ENCODE measurements at places on chromosomes 6 and 20. TPM values are rescaled to one million over a fixed set of nuclear protein-coding genes. Genes with fewer than 3 reads are reported as not detected.

GRCh38 chr20:39699166-39699725, 737.1 kb downstream of the DHX35 start:
- no peak for DNase-seq

The PPIL6 gene
- 1.2 TPM for total RNA-seq

GRCh38 chr6:36663504-36664446, 14.7 kb upstream of the CDKN1A start:
- DNase-seq, result no peak

- no peak for DNase-seq
These were observed 334.1 kb downstream of the NRN1 start for GRCh38 chr6:5672581-5673011.

The SNHG17 gene
- 10.6 TPM for total RNA-seq

GRCh38 chr6:1123386-1124375, 188.2 kb upstream of the FOXQ1 start:
- no peak for DNase-seq

GRCh38 chr6:16729183-16729691, 32.0 kb downstream of the ATXN1 start:
- DNase-seq, result no peak

DNA sequence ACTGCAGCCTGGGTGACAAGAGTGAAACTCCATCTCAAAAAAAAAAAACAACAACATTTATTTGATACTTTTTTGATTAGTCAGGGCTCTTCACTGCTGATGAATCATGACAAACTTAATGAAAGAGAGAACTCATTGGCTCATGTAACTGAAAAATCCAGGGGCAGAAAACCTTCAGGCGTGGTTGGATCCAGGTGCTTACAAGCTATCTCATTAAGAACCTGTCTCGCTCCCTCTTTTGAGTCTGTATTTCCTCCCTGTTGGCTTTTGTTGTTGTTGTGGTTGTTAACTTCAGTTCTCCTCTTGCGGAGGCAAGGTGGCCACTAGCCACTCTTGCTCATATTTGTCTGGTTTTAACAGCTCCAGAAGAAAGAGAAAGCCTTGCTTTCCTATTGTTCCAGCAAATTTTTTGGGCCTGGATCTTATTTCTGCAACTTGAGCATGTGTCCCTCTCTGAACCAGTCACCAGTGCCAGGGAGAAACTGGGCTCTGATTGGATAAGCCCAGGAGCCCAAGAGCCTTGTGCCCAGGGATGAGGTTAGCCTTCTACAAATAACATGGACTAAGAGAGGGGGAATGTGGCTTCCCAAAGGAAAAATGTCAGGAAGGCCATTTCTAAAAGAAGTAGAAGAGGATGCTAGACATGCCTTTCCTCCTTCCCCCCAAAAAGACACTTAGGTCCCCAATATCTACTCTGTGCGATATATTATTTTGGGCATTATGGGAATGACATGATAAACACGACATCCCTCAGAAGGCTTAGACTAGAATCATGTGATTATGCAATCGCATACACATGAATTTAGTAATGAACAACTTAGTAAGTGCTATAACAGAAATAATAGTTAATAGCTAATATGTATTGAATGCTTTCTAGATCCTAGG, 64.5 kb downstream of the PHACTR2 start:
- DNase-seq, result no peak

GRCh38 chr6:94478133-94479005, 1059.0 kb upstream of the EPHA7 start:
- DNase-seq, result no peak

GRCh38 chr20:25539742-25540672, 45.3 kb downstream of the NINL start:
- DNase-seq, result no peak

DNA sequence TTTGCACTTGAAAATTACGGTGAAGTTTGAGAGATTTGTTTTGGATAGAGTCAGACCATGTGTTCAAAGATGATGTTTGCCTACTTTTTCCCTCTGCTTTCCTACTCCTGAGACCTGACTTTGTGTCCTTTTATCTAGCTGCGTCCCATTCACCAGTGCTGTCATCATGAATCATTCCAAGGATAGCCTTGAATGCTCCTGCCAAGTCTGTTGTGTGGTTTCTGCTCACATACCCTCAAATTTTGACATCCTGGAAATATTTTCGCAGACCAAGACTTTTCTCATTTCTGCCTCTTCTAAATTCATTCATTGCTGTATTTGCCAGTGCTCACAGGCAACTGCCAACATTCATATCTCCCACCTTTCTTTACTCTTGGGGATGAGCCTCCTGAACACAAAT, 175.9 kb upstream of the SCGN start:
- no peak for DNase-seq

DNA sequence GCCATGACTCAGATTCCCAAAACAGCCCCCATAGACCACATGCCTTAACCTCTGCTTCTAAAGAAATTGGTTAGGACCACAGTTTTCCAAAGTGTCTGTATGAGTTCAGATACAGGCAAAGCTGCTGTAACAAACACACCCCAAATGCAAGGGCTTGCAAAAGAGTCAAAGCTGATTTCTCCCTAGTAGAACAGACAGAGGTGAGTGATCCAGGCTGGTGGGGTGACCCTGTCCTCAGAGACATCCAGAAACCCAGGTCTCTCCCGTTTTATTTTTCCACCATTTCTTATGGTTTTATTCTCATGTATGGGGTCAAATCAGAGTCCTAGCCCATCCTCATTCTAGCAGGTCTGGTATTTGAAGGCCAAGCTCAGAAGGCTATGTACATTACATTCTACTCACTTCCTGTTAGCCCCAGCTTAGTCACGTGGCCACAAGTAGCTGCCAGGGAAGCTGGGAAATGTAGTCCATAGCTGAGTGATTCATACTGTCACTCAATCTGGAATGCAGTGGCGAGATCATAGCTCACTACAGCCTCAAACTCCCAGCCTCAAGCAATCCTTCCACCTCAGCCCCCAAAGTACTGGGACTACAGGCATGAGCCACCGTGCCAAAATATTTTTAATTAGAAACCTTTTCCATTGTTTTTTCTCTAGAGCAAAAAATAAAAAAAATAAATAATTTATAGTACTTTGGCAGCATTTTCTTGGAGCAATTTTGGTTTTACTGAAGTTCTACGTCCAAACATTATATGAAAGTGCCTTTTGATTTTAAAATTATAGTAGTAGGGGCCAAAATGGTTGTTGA, 175.2 kb downstream of the ZMYND8 start:
- no peak for DNase-seq

GRCh38 chr6:14816116-14816859, 429.6 kb upstream of the JARID2 start:
- DNase-seq, result no peak

The CCR6 gene
- total RNA-seq, result not detected

DNA sequence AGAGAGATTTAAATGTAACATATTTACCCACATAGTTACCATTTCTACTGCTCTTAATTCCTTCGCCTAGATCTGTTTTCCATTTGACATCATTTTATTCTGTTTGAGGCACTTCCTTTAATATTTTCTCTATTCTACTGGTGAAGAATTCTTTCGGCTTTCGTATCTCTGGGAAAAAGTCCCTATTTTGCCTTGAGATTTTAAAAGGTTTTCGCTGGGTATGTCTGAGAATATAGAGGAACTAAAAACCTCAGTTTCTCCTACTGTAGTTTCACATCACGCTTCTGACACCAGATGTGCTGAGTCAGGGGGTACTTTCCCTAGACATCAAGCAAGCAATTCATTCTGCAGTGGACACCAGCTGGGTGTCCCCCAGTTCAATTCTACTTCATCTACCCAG, 61.7 kb downstream of the E2F3 start:
- DNase-seq, result no peak

- DNase-seq, result no peak
These were observed 80.3 kb downstream of the ASXL1 start for GRCh38 chr20:32438331-32438858.

DNA sequence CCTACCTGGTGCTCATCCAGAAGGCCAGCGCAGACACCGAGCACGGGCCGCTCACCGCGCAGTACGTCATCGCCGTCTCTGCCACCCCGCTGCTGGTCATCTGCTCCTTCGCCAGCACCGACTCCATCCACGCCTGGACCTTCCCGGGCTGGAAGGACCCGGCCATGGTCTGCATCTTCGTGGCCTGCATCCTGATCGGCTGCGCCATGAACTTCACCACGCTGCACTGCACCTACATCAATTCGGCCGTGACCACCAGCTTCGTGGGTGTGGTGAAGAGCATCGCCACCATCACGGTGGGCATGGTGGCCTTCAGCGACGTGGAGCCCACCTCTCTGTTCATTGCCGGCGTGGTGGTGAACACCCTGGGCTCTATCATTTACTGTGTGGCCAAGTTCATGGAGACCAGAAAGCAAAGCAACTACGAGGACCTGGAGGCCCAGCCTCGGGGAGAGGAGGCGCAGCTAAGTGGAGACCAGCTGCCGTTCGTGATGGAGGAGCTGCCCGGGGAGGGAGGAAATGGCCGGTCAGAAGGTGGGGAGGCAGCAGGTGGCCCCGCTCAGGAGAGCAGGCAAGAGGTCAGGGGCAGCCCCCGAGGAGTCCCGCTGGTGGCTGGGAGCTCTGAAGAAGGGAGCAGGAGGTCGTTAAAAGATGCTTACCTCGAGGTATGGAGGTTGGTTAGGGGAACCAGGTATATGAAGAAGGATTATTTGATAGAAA, 2.0 kb downstream of the SLC35D3 start:
- DNase-seq, result no peak

DNA sequence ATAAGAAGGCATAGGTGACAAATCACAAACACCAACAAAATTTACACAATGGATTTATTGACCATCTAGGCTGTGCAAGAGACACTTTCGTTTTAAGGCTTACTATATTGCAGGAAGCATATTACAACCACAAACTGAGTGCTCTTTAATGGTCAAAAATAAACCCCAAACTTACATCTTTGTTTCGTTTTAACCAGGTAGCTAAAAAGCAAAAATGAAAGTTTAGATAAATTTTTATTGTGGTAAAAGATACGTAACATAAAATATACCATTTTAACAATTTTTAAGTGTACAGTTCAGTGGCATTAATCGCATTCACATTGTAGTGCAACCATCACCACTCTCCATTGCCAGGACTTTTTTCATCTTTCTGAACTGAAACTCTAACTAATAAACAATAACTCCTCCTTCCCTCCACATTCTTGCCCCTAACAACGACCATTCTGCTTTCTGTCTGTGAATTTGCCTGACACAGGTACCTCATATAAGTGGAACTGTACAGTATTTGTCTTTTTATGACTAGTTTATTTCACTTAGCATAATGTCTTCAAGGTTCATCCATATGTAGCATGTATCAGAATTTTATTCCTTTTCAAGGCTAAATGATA, 32.3 kb upstream of the DUSP22 start:
- no peak for DNase-seq

DNA sequence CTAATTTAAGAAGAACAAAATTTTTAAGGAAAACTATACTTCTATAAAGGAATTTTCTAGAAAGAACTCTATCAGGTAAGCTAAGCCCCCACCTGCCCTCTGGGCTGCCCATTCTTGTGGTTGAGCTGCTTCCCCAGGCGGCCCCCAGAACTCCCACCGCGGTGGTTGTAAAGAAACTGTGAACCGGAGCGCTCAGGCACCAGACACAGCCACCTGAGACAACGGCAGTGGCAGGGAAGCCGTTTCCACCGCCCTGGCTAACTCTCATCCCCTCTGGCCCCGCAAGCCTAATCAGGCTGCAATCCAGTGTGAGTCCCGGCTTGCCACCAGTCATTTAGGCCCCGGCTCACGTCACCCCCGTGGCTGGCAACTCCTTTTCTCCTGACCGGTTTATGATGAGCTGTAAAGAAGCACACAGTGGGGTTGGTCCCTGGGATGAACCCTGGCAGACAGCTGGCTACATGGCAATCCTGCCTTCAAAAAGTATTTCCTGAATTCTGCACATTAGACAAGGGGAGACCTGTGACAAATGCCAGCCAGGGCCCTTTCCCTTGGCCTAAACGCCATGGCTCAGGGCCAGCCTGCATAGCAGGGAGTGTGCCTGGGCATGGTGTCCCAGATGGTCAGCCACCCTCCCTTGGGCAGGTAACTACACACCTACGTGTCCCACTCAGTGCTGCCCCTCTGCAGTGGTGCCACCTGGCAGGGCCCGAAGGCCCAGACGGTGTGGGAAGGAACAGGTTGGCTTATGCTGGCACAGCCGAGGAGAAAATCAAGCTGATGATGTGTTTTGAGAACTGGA, 63.8 kb upstream of the GPR31 start:
- DNase-seq, result peak; percentile 49

The PSORS1C2 gene
- not detected for total RNA-seq

GRCh38 chr6:129701721-129702455, 8.1 kb downstream of the ARHGAP18 start:
- no peak for DNase-seq

- no peak for DNase-seq
These were observed 14.4 kb upstream of the WFDC8 start for GRCh38 chr20:45593498-45593897.

DNA sequence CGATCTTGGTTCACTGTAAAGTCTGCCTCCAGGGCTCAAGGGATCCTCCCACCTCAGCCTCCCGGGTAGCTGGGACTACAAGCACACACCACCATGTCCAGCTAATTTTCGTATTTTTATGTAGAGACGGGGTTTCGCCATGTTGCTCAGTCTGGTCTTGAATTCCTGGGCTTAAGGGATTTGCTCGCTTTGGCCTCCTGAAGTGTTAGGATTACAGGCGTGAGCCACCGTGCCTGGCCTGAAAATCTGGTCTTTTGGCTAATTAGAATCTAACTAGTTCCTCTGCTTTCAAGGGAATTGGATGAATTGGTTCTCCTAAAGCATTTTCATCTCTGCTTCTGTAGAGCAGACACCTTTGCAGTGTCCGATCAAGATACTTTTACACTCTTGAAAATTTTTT, 51.3 kb downstream of the NCOA3 start:
- DNase-seq, result no peak

The MACROD2 gene
- 1.6 TPM for total RNA-seq

The HLA-F gene
- 40.4 TPM for total RNA-seq

- DNase-seq, result no peak
These were observed 19.6 kb upstream of the TGM6 start for GRCh38 chr20:2361035-2361593.

DNA sequence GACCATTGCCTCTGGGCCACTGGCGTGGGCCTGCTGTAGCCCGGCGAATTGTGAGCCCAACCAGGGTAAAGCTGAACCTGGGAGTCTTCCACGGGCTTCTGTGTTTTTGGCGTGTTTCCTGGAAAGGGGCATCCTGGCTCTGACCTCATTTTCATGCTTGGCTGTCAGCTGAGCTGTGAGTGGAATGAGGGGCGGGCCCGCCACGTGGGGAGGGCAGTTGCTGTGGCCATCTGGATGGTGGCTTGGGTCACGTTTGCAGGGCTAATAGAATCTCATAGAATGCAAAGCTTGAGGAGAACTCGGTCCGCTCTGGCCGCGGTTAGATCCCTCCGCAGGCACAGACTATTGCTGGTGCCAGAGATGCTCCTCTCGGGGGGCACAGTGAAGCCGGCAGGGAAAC, 263.0 kb downstream of the SMOC2 start:
- no peak for DNase-seq

The HSPA1B gene
- 221 TPM for total RNA-seq
